ENCODE measurements at places on chromosomes 12 and 14.

DNA sequence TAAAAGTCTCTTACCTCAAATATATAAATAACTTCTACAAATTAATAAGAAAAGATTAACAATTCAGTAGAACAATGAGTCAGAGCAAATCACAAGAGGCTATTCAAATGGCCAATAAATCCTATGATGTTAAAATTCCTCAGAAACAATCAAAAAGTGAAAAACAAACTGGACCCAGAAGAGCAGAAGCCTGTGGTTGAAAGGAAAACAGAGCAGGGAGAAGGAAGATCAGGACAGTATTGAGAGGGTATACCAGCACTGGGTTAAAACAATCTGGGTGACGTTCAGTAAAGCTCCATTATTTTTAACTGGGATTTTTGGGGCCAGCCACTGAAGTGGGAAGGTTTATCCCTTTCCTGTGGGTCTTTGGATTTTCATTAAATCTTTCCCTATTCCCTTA lies 39.7 kb upstream of the PCED1B start:
- DNase-seq, result no peak

DNA sequence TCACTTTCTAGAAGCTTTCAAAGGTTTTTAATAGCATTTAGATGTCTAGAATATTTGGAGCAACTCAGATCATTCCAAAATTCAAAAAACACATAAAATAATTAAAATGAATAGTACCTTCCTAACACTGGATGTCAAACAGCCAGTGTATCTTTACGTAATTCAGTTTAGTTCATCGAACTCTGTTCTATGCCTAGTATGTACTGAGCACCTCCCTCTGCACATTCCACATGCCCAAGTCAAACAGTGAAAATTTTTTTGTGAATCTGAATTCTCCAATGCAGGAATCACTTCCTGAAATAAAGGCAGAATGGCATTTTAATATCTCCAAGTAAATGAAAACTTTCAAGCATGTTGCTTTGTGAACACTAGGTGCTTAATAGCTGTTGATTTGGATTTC lies 192.3 kb downstream of the C12orf42 start:
- DNase-seq, result no peak

DNA sequence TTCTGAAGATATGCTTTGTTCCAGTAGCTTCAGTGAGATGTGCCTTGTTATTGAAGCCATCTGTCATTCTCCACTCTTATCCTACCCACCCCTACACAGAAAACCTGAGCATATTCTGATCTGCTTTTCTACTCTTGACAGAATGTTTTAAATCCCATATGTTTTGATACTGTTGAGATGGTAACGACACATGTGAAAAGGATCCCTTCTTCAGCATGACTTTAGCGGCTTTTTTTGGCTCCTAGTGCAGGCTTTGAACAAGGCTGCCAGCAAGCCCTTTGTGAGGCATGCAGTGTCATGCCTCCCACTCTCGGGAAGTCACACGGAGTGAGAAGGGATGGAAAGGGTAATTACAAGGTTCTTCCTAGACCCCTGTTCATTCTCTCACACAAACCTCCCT lies 228.8 kb upstream of the RGS6 start:
- DNase-seq, result no peak

GRCh38 chr12:58915634-58916033 lies 4.7 kb downstream of the LRIG3 start:
- no peak for DNase-seq

DNA sequence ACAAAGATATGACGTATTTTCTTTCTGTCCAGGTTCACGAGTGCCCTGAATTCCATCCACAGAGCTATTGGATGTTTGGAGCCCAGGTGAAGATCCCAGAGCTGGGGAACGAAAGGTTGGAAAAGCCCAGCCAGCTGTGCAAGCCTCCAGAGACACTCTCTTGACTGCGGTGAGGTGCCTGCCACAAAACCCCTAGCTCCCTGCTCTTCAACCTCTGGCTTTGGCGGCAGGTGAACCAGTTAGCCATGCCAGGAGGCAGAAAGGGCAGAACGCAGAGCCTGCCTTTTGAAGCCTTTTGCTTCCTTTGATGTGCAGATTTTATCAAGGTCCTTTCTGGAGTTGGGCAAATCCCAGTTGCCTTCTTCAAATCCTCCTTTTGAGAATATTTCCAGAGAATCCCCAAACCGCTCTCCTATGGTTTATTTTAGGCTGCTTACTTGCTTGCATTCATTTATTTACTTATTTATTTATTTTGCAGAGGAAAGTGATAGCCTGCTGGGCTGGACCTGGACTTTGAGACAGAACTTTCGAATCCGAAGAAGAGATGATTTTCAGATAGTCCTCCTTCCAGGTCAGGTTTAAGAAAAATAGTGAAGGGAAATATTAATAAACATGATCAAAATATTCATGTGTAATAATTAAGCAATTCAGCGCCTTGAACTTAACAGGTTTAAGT lies 411.2 kb upstream of the TBX3 start:
- no peak for DNase-seq

Measured in stimulated activated CD4-positive, alpha-beta T cell treated with anti-CD3 and anti-CD28 coated beads, Interleukin-1b, Interleukin-23, amount 100 ng/mL, for 4 hours (primary cell).